ENCODE measurements at places on chromosomes 16 and 17.
A peak's percentile ranks its signal among the peaks of the same experiment; 100 is the strongest.

- DNase-seq, result no peak
Measured at GRCh38 chr17:78356101-78356713, 3.7 kb downstream of the SOCS3 start.

GRCh38 chr16:67645397-67646121 is 615 bp downstream of the CARMIL2 start:
- DNase-seq, result no peak

GRCh38 chr17:66724581-66725341 is 110.2 kb upstream of the CACNG5 start:
- no peak for DNase-seq

DNA sequence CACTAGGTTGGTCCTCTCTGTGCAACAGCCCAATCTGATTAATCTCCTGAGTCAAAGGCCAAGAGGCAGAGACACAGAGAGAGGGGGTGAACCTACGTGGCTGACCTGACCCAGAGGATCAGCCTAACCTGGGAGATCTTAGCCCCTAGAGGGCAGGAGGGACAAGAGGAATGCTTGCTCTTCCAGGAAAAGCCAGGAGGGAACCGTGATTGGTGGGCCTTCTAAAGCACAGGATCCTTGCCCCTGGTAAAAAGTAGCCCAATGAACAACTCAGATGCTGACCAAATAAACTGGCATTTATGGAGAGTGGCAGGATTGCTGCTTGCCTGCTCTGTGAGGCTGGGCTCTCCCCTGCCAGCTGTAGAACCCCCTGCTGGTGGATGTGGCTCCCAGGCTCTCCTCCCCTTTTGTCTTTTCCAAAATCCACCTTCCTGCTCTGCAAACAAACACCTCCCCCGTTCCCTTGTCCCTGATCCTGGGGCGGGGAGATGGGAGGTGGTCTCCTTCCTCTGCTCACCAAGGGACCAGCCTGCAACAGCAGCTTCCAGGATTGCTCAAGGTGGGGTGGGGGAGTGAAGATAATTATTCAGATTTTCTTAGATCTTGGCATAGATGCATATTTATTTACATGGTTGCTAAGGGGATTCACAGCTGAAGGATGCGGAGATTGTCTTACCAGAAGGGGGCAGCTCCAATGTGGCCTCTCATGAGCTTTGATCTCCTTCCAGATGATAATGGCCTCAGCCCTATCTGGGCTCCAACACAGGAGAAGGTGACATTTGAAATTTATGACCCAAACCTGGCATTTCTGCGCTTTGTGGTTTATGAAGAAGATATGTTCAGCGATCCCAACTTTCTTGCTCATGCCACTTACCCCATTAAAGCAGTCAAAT is 71.9 kb downstream of the SDR42E1 start:
- DNase-seq, result no peak

DNA sequence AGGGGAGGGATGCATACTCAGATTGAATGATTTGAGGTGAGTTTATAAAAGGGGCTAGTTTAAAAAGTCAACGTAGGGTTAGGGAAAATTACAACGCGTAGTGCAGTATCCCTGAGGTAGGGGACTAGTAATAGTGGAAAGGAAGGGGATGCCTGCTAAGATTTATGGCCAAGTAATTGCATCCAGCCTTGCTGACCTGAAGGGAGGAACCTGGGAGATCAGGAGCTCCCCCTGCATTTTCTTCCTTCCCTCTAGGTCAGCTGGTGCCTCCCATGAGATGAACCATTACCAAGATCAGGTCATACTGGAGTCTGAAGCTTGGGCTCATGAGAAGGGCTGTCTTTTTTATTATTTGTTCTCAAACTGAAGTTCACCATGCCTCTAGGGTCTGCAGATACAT is 606.6 kb downstream of the TMEM114 start:
- no peak for DNase-seq

DNA sequence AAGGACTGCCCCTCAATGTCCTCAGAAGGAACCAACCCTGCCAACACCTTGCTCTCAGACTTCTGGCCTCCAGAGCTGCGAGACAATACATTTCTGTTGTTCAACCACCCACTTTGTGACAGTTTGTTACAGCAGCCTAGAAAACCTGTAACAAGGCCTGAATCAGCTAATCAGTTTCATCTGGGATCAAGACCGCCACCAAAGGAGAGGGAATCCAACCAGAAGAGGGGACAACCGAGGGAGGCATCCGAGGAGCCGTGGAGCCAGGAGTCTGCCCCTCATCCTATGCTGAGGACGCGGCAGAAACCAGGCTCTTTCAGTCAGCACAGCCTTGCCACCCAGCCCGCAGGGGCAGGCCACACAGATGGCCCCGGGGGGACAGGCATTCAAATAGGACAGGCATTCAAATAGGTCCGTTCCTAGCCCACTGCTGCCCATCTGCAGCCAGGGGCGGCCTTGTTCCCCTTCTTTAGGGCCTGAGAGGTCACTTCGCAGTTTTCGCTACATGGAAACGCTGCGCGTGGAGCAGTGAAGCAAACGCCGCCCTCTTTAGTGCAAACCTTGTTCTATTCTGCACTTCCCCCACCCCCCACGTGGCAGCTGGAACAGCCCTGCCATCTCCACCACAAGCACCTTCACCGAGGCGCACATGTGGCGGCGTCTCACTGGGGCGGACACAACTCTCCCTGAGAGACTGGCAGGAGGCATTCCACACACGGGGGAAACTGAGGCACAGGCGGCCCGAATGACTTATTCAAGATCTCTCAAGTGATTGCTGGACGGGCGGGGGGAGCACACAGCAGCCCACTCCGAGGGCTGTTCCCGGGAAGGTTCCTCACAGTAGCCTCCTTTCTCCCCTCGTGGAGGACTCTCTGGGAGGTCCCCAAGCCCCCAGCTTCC is 26.7 kb downstream of the FA2H start:
- no peak for DNase-seq

GRCh38 chr16:61797296-61797795 is 238.9 kb downstream of the CDH8 start:
- no peak for DNase-seq

- no peak for DNase-seq
Measured at GRCh38 chr17:81064678-81065475, 29.9 kb downstream of the BAIAP2 start.

- no peak for DNase-seq
Measured at GRCh38 chr16:81513204-81514040, 68.8 kb downstream of the CMIP start.

DNA sequence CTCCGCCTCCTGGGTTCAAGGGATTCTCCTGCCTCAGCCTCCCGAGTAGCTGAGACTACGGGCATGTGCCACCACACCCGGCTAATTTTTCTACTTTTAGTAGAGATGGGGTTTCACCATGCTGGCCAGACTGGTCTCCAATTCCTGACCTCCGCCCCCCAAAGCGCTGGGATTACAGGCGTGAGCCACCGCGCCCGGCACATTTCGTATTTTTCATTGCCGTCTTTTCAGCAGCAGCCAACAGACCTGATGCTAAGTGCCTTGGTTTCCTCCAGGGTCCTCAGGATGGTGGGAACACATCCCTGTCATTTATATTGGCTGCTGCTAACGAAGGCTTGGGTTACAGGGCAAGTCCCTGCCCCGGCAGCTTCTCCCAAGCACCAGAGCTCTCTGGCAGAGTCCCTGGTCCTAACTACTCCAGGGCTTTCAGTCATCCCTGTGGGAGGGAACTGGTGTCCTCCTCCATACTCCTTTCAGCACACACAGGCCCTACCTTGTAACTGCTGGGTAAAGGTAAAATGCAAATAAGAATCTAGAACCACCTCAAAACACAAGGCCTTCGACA is 1.5 kb upstream of the RNF157 start:
- DNase-seq, result no peak

DNA sequence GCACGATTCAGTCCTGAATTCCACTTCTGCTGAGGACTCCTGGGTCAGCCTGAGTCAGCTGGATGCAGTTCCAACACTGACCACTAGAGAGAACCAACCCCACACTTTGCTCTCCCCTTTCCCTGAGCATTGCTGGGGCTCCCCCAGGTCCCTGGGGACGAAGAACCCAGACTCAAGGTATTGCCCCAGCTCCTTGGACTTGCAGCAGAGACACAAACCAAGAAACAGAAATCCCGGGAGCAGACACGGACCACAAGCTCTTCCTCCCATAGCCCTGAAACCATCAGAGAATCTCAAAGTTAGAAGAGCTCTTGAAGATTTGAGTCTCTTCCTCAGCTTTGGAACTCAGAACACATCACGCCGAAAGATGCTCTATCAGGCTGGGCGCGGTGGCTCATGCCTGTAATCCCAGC is 678 bp upstream of the GH1 start:
- peak; percentile 5 for DNase-seq

- DNase-seq, result no peak
Measured at GRCh38 chr17:55708175-55708974, 14.3 kb downstream of the TMEM100 start.

DNA sequence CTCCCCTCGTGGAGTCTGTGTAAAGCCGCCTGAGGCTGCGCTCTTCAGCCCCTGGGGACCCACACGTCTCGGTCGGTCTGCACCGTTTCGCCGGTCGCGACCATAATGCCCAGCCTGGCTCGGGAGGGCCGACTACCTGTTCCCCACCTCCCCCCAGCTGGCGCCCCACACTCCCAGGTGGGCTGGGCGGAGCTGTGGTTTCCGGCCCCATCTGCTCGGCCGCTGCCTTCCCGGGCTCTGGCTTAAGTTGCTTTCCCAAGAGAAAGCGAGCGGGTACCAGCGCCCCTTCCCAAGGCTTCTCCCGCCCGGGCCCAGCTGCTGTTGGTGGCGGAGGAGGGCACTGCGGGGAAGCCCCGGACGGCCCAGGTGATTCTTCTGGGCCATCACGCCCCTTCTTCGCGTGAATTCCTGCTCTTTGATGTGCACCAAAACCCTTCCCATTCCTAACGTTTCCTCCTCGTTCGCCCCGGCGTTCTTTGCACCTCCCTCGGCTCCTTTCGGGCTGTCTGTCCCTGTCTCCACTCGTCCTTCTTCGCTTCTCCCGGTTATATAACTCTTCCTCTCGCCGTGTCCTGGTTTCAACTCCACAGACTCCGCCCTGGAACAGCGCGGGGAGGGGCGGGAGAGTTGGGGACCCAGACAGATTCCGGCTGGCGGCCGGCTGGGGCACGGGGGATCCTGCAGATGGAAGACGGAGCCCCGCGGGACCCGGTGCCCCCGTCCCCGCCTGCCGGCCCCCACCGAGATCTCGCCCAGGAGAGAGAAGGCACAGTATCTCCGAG is 2.0 kb downstream of the KDM6B start:
- DNase-seq, result peak; percentile 61

GRCh38 chr16:78696797-78697196 is 597.3 kb downstream of the WWOX start:
- no peak for DNase-seq

GRCh38 chr16:81469183-81469677 is 24.6 kb downstream of the CMIP start:
- no peak for DNase-seq

DNA sequence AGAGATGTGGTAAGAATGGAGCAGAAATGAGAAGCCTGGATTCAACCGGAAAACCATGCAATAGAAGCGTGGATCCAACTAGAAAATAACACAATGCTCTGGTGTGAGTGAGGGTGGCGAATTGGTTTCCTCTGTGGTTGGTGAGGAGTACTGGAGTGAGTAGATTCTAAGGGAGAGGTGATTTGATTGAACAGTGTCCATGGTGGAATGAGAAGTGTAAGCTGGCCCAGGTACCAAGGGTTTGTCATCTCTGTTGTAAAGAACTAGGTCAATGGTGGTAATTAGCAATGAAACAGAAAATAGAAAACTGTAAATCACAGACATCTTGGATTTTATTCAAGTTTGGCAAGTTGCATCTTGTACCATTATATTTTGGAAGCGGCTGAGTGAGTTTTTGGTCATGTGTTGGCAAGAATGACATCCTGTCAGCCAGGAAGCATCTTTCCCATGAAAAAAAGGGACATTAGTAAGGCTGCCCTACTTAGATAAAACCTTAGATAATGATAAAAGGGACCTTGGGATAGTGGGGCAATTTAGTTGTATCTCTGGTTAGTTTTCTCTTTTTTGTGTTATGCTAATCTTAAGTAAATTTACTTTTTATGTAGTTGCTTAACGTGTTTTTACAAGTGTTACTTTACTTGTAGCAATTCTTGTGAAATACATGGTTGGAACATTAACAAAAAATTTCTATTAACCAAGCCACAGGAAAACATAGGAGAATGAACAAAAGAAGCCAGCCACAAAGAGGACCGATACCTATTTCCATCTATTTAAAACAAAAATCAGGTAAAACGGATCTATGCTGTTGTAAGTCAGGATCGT is 20.9 kb downstream of the HSD17B2 start:
- no peak for DNase-seq

DNA sequence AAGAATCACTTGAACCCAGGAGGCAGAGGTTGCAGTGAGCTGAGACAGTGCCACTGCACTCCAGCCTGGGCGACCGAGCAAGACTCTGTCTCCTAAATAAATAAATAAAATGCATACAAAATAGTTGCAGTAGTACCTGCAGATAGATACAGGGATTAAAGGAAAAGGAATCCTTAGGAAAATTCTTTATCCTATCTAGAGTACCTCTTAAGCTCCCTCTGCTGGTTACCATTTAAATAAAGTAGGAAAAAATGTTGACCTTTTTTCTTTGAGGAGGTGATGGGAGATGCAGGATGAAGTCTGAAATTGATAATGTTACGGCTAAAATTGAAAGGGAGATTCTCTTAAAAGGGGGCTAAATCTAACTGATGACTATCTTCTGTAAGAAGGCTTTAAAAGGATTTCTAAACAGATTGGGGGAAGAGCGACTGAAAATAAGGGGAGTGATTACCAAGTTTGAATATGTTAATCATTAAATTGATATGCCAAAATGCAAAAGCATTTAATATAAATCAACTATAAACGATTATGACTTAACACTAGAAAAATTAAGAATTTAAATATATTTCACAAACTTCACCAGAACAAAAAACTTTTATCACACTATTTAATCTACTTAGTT is 29.4 kb downstream of the C16orf87 start:
- no peak for DNase-seq

DNA sequence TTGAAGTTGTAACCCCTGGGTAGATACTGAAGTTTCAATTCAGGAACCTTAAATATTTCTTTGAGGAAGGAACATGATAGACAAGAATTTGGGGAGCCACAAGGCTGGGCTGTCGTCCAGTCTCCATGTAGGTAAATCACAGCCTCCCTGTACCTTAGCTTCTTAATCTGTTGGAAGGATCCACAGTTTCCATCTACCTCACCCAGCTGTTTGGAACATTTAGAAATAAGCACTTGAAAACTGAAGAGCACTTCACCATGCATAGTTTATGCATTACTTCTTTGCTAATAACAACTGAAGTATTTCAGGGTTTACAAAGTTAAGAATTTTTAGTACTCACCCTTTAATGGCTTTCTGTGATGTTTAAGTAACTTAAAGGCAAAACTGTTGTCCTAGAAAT is 17.2 kb downstream of the TXNDC11 start:
- DNase-seq, result no peak

GRCh38 chr17:63587770-63588169 is 12.9 kb upstream of the TACO1 start:
- no peak for DNase-seq

DNA sequence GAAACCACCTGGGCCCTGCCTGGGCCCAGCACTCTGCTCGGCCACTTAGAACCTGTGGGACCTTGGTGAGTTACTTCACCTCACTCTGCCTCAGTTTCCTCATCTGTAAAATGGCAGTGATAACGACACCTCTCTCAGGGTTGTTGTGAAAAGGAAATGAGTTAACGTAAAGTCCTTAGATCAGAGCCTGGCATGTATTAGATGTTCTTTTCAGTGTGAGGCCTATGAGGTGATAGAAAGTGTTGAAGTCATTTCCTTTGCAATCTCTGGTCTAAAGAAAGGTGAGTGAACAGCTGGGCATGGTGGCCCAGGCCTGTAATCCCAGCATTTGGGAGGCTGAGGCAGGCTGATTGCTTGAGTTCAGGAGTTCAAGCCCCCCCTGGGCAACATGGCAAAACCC is 51.7 kb upstream of the LGALS9 start:
- no peak for DNase-seq

GRCh38 chr16:20866801-20867200 is 33.4 kb downstream of the DCUN1D3 start:
- no peak for DNase-seq

All from DMS 273 treated with DMSO at 0.1 percent for 48 hours (cell line).